AML-193 (cell line): ENCODE measurements at places on chromosomes 2 and 18.

GRCh38 chr2:112841295-112842044, 4.9 kb upstream of the IL1B start:
- DNase-seq = peak; percentile 69

DNA sequence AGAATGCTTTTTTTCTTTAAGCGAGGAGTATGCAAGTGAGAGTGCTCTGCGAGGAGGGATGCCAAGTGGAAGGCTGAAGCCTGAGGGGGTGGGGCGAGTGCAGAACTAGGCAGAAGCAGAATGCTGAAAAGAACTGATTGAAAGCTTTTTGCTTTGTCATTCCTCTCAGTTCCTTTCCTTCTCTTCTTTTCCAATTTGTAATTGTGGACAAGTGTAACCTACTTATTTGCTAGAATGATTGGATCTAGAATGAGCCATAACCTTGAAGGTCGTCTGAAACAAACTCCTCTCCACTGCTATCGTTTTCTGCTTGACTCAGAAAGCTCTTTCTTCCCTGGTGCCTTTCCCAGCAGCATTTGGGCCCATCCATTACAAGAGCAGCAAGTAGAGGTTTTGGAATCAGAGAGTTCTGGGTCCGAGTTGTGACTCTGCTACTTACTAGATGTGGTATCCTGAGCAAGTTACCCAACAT, 115.3 kb downstream of the METTL8 start:
- DNase-seq = no peak

GRCh38 chr18:48740851-48741485, 202.1 kb downstream of the CTIF start:
- no peak for DNase-seq

GRCh38 chr2:12870692-12871091, 154.0 kb downstream of the TRIB2 start:
- DNase-seq = no peak

GRCh38 chr18:66119347-66119746, 368.5 kb downstream of the CDH7 start:
- DNase-seq = no peak

GRCh38 chr2:237153181-237153580, 67.5 kb downstream of the COPS8 start:
- DNase-seq = no peak
